ENCODE measurements at places on chromosomes 16 and 17.

DNA sequence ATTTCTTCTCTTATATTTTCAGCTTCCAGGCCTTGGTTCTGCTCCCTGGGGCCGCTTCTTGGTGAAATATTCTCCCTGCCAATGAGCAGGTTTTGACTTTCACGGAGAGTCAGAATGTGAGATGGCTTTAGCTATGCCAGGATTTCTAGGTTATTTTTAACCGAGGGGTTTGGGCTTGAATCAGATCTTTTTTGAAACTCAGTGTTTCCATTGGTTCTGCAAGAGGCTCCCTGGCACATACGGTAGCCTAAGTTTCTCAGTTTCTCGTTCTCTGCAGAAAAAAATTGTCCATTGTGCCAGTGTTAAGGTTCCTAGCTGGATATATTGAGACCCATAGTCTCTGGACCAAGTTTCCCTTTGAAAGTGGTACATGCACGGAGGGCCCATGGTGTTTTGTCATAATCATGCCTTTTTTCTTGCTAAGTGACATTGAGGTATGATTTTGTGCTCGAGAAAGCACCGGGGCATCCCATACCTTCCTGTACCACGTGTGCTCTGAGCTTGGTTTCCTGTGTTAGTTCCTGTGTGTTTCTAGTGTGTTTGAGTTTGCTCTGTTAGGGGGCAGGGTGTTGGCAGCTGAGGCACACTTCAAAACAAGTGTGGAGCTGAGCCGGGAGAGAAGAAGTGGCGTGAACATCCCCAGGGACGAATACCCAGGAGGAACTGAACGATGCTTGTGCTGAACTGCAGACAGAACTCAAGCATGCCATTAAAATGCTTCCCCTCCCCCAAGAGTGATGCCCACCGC, 127.2 kb downstream of the HS3ST3B1 start:
- no peak for DNase-seq

- DNase-seq, result no peak
Measured at GRCh38 chr16:78970650-78971049, 629.9 kb downstream of the MAF start.

GRCh38 chr17:17725752-17726457, 44.6 kb downstream of the RAI1 start:
- no peak for DNase-seq

DNA sequence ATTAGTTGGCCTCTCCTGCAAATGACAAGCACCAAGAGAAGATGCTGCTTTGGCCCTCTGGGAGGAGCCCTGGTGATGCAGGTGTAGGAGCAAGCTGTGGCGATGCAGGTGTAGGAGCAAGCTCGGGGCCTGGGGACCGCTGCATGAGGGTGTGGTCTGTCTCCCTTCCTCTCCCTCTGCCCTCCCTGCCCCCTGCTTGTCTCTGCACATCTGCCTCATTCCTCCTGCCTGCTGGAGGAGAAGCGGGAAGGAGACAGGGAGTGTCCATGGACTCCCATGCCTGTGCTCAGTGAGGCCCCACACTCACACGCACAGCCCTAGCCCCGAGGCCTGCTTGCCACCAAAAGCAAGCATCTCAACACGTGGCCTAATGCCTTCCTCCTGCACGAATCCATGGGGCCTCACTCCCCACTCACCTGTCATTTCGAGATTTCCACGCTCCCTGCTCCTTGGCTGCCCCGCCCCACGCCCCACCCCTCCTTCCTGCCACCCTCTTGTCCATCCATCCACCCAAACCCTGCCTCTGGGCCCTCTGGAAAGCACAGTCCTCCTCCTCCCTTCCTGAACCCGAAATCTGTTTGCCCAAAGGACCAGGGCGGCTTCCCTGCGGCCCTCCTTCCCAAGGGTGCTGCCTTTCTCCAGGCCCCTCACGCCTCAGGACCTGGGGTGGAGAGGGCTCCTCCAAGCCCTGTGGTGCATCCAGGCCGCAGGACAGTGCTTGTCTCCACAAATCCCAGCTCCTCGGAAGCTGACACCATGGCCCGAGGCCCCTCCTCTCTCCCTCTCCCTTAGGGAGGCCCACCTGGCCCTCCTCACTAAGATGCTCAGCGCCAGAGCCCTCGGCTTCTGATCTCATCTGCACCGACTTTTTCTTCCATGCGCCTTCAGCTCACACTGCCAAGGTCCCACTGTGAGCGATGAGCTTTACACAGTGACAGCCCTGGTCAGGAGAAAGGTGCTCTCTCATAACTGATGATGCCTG, 11.8 kb upstream of the ALDH3A1 start:
- DNase-seq, result no peak

GRCh38 chr16:49856672-49857330, 889 bp upstream of the ZNF423 start:
- peak; percentile 5 for DNase-seq

DNA sequence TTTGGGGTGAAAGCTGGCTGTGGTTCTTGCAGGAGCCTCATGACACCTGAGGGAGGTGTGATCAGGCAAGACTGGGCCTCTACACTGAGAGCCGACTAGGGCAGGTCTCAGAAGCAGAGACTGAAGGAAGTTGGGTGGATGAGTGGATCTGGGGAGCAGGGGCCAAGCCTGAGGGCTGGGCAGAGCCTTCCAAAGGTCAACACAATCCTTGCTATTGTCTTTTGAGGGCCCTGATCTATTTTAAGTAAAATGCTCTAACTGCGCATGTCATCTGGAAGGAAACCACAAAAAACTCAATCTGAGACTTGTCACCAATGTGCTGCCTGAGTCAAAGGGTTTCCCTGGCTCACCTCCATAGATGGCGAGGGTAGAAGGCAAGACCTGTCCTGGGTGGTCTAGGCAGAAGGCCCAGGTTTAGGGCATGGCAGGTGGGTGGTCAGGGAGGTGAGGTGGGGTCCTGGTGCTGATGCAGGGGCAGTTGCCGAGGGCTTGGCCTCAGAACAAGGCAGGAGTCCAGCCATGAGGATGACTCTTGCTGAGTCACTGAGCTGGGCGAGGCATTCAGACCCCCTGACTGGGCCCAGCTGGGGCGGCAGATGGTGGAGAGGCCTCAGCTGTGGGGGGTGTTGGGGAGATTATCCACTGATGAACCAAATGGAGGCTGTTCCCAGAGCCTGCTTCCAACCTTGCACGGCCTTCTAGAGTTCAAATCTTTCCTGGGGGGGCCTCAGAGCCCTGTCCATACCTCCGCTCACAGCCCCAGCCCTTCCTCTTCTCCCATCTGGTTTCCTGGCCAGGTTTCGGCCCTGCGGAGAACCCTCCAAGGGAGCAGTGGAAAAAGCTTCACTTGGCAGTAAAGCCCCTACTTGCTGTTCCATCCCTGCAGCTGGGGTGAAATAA, 5.1 kb downstream of the MVP start:
- no peak for DNase-seq

- DNase-seq, result no peak
Measured at GRCh38 chr17:7323731-7324437, 5.3 kb downstream of the NEURL4 start.

DNA sequence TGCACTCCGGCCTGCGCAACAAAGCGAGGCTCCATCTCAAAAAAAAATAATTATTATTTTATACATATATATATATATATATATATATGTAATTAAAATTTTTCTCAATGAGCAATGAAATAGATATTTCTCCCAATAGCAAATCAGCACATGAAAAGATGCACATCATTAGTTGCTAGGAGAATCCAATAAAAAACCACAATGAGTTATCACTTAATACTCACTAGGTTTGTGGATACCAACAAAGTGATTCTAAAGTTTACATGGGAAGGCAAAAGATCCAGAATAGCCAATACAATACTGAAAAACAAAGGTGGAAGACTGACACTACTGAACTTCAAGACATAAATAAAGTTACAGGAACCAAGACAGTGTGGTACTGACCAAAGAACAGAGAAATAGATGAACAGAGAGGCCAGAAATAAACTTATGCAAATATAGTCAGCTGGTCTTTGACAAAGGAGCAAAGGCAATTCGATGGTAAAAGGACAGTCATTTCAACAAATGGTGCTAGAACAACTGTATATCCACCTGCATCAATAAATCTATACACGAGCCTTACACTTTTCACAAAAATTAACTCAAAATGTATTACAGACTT, 13.6 kb downstream of the SMG6 start:
- DNase-seq, result no peak

All from DMS79 treated with DMSO at 0.1 percent for 48 hours (cell line).